Natural killer cell (primary cell): ENCODE measurements at places on chromosomes 3 and 15.

GRCh38 chr15:85763157-85763556 is 31.6 kb downstream of the KLHL25 start:
- no peaks in the 10 kb centered on the region for H3K4me1 ChIP-seq
- H3K36me3 ChIP-seq, result peaks cover 3% of the 10 kb centered on the region
- no peak for DNase-seq
- no peaks in the 10 kb centered on the region for H3K27me3 ChIP-seq

DNA sequence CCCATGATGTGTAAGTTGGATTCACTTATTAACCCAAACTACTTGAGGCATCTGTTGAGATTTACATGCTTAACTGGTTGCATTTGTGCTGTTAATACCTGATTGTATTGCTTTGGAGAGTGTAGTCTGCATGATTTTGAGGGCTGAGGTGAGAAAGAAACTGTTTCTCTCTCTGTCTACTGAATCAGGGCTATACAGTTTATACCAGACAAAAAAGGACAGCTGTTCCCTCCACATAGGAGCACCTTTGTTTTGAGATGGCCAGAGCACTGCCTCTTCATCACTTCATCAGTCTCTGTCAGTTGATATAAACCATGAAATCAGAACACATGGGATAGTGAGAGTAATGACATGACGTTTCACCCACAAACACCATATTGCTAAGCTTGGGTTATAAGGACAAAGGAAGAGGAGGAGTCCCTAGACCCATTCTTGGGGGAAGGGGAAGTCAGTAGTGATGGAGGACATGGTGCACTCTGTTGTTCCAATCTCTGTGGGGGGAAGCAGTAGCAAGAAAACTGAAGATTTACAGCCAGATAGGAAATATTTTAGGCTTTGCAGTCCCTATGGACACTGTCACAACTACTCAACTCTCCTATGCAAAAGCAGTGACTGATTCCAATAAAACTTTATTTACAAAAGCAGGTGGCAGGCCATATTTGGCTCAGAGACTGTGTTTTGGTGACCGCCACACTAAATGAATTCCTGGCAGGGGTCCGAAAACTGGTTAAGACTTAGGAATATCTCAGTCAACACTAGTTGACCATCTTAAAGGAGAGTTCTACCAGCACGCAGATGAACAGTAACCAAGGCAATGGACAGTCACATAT is 123.9 kb upstream of the NR2E3 start:
- no peak overlapping the region for H3K4me3 ChIP-seq
- H3K27me3 ChIP-seq, result no peaks in the 10 kb centered on the region
- no peaks in the 10 kb centered on the region for H3K36me3 ChIP-seq
- H3K27ac ChIP-seq, result no peak overlapping the region
- H3K4me1 ChIP-seq, result no peaks in the 10 kb centered on the region

DNA sequence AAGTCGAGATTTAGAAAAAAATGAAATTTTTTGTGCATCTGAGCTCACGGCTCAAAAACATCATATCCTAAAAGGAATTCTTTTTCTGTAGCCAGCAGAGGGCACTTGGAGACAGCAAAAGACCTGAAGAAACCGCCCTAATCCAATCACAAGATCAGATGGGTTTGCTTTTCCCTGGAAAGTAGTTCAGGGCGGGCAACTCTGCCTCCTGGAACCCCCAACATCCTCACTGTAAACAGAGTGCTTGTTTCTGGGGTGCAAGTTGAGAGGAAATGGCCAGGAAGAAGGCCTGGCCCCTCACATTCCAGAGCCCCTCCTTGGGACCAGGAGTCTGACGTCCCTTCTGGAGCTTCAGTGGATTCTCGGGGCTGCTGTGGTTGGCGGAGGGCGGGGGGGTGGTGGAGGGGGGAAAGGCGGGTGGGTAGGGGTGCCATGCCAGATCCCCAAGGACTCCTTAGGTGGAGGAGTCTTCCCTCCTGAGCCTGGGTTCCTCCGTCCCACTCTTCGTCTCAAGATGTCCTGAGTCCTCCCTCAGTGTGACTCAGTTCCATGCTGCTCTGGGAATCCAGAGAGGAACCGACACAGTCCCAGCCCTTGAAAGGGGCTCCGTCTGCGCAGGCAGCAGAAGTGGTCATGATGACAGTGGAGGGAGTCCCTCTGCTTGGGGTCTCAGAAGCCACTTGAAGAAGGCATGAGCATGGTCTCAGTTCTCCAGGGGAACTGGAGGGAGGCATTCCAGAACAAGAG is 35.9 kb downstream of the CCK start:
- H3K27me3 ChIP-seq, result no peaks in the 10 kb centered on the region
- no peaks in the 10 kb centered on the region for H3K36me3 ChIP-seq
- H3K4me3 ChIP-seq, result no peak overlapping the region
- H3K4me1 ChIP-seq, result peaks cover 9% of the 10 kb centered on the region
- no peak overlapping the region for H3K27ac ChIP-seq
- peak; percentile 11 for DNase-seq

DNA sequence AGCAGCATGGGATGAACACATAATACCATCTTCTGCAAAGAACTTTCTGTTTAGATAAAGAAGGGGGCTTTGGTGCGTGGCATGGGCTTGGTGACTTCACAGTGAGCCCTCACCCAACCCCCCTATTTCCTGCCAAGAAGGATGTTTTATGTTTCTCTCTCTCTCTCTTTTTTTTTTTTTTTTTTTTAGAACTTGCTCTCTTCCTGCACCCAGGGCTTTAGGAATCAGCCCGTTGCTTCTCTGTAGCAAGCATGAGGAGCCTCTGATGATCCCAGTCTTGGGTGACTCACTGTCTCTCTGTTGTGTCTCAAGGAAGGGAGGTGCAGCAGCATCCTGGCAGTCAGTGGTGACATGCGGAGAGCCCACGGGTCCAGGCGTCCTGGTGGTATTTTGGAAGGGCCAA is 49.1 kb downstream of the CCK start:
- H3K4me3 ChIP-seq, result no peak overlapping the region
- H3K4me1 ChIP-seq, result peaks cover 28% of the 10 kb centered on the region
- no peak overlapping the region for H3K27ac ChIP-seq
- H3K36me3 ChIP-seq, result peaks cover 6% of the 10 kb centered on the region
- no peak for DNase-seq

GRCh38 chr15:43329217-43329959 is 985 bp downstream of the LCMT2 start:
- H3K27me3 ChIP-seq, result no peaks in the 10 kb centered on the region
- peaks cover 18% of the 10 kb centered on the region for H3K4me1 ChIP-seq

DNA sequence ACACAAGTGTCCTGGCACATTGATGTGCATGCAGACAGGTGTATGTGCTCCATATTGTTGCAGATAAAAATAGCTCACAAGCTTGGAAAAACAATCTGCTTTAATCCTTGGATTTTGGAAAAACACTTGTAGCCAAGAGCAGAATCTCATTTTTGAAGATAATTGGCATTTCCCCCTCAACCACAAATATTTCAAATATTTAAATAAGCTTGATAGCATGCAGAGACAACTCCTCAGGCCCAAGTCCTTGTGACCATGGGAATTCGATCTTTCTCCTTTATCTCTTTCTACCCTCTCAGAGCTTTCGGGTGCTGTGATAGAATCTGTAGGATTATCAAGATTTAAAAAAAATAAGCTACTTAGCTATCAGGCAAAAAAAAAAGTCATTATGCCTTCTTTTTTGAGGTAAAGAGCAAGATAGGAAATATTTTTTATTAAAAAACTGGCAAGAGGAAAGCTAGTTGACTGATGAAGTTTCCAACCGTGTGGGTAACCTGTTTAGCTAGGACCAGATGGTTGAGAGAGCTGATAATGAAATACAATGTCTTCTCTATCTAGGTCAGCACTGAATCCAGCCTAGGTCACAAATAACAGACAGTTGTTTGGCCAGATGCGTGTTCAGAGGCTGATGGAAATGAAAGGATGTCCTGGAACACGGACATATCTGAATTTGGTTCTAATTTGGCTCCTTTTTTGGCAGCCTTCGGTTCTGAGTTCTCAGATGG is 54.9 kb upstream of the SNRK start:
- H3K36me3 ChIP-seq, result no peaks in the 10 kb centered on the region
- no peaks in the 10 kb centered on the region for H3K27me3 ChIP-seq
- no peaks in the 10 kb centered on the region for H3K4me1 ChIP-seq
- no peak for DNase-seq
- H3K4me3 ChIP-seq, result no peak overlapping the region
- H3K27ac ChIP-seq, result no peak overlapping the region

GRCh38 chr3:18208856-18209255 is 216.3 kb downstream of the SATB1 start:
- H3K27ac ChIP-seq, result no peak overlapping the region
- no peaks in the 10 kb centered on the region for H3K36me3 ChIP-seq
- H3K4me3 ChIP-seq, result no peak overlapping the region
- no peaks in the 10 kb centered on the region for H3K27me3 ChIP-seq
- DNase-seq, result no peak

- no peak overlapping the region for H3K4me3 ChIP-seq
- H3K4me1 ChIP-seq, result peaks cover under 1% of the 10 kb centered on the region
- no peak overlapping the region for H3K27ac ChIP-seq
- peak; percentile 55 for DNase-seq
Measured at GRCh38 chr3:101784855-101785613, 6.0 kb downstream of the NXPE3 start.

DNA sequence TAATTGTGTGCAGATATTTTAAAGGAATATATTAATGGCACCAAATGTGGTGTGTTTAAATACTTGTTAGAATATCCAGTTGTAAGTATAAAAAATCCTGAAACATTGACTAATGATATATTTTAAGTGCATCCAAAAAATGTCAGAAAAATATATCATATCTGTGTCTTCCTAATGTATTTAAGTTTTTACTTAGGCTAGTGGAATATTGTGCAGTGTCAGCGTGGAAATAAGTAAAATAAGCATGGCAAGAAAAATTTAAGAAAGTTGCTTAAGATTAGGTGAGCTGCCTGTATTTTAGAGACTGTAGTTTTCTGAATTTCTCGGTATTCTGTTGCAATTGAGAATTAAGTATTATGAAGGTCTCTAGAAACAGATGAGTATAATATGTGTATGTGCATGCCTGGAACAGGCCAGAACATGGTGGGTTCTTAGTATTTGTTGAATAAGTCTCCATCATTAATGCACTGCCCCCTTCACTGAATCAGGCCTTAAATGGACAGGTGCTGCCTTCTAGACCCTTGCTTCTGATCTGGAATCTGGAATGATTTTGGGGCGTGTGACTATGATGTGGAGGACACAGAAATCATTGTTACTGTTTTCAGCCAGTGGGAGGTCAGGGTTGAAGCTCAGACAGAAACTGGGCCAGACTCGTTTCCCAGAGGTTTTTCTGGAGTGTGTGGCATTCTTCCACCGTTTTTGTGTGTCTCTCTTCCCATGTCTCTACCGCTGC is 86.1 kb downstream of the TRAK1 start:
- H3K27ac ChIP-seq, result no peak overlapping the region
- no peak overlapping the region for H3K4me3 ChIP-seq
- no peaks in the 10 kb centered on the region for H3K27me3 ChIP-seq
- H3K4me1 ChIP-seq, result peaks cover 17% of the 10 kb centered on the region

DNA sequence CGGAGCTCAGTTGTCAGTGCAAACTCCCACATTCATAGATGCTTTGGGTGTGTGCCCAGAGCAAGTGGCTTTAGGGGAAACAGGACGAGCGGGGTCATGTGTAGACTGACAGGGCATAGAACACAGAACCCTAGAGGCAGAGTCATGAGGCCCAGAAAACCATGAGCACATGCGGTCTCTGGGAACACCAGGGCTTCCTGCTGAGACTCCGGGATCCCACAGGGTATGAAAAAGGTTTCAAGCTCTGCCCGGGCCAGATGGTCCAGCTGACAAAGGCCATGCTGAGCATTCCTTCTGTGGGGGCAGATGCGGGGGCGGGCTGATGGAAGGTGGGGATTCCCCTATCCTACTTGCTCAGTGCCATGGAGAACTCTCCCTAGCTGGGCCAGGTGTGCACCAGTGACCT is 44.8 kb downstream of the ROPN1B start:
- peaks cover 7% of the 10 kb centered on the region for H3K36me3 ChIP-seq
- H3K4me3 ChIP-seq, result no peak overlapping the region
- DNase-seq, result no peak
- H3K27me3 ChIP-seq, result no peaks in the 10 kb centered on the region

DNA sequence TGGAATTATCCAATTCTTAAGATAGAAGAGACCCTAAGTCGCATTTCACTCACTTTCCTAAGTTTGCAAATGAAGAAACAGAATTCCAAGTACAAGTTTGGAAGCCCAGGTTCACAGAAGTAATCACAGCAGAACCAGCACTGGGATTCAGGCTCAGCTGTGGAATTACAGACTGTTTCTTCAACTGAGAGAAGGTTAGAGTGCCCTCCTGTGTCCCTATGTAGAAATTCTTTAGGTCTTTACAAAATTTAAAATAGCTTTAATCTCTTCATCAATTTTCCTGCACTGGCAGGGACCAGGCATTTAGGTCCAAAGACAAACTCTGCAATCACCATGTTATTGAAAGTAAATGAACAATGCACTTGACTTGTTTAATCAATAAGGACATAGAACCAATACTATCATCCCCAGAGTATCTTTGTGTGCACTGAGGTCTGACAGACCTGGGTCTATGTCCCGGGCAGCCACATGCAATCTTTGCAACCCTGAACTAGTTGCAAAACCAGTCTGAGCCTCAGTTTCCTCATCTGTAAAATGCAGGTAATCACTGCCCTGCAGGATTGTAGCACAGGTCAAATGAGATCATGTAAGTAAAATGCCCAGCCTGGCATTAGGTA is 96.3 kb upstream of the ZBED2 start:
- no peaks in the 10 kb centered on the region for H3K36me3 ChIP-seq
- H3K27me3 ChIP-seq, result no peaks in the 10 kb centered on the region
- peak; percentile 70 for DNase-seq
- H3K4me3 ChIP-seq, result no peak overlapping the region
- H3K27ac ChIP-seq, result no peak overlapping the region

GRCh38 chr15:100125401-100126191 is 216.2 kb downstream of the ADAMTS17 start:
- H3K36me3 ChIP-seq, result no peaks in the 10 kb centered on the region
- no peaks in the 10 kb centered on the region for H3K27me3 ChIP-seq
- no peak overlapping the region for H3K4me3 ChIP-seq
- H3K4me1 ChIP-seq, result no peaks in the 10 kb centered on the region
- no peak for DNase-seq

DNA sequence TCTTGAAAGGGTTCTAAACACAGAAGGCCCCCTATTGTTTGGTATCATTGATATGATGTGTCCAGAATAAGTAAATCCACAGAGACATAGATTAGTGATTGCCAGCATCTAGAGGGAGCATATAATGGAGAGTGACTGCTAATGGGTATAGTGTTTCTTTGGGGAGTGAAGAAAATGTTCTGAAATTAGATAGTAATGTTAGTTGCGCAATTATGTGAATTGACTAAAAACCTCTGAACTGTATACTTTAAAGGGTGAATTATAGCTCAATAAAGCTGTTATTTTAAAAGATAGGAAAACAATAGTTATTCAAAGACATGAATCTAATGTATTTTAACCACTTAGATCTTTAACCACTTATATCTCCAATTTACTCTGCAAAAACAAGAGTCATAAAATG is 6.0 kb downstream of the SPICE1 start:
- no peaks in the 10 kb centered on the region for H3K27me3 ChIP-seq
- peaks cover 6% of the 10 kb centered on the region for H3K36me3 ChIP-seq
- no peak overlapping the region for H3K4me3 ChIP-seq
- no peaks in the 10 kb centered on the region for H3K4me1 ChIP-seq
- H3K27ac ChIP-seq, result no peak overlapping the region

GRCh38 chr3:46091741-46092701 is 64.7 kb upstream of the XCR1 start:
- no peak overlapping the region for H3K4me3 ChIP-seq
- H3K4me1 ChIP-seq, result peaks cover 80% of the 10 kb centered on the region
- no peaks in the 10 kb centered on the region for H3K36me3 ChIP-seq
- no peak overlapping the region for H3K27ac ChIP-seq
- H3K27me3 ChIP-seq, result no peaks in the 10 kb centered on the region

- no peaks in the 10 kb centered on the region for H3K27me3 ChIP-seq
- H3K27ac ChIP-seq, result no peak overlapping the region
- H3K36me3 ChIP-seq, result no peaks in the 10 kb centered on the region
- peaks cover 18% of the 10 kb centered on the region for H3K4me1 ChIP-seq
- no peak overlapping the region for H3K4me3 ChIP-seq
Measured at GRCh38 chr15:78457101-78457500, 19.1 kb downstream of the IREB2 start.
